SK-MEL-5 (cell line): ENCODE measurements at places on chromosomes 12 and 14. TPM values are rescaled to one million over a fixed set of nuclear protein-coding genes. Genes with fewer than 3 reads are reported as not detected.

SYCP3 gene
- 0.29 and 0.63 TPM in 2 replicates for total RNA-seq

RTN1 gene
- total RNA-seq = not detected in 2 replicates

NRL gene
- total RNA-seq = 2.5 and 2.6 TPM in 2 replicates

HHIPL1 gene
- 0.03 and 0.16 TPM in 2 replicates for total RNA-seq

TAS2R19 gene
- 0.32 and 0.55 TPM in 2 replicates for total RNA-seq

MYH7 gene
- total RNA-seq = 0.05 TPM in 1 of 2 replicates, not detected in the other
